EH (cell line): ENCODE measurements at places on chromosomes 12 and 14.

DNA sequence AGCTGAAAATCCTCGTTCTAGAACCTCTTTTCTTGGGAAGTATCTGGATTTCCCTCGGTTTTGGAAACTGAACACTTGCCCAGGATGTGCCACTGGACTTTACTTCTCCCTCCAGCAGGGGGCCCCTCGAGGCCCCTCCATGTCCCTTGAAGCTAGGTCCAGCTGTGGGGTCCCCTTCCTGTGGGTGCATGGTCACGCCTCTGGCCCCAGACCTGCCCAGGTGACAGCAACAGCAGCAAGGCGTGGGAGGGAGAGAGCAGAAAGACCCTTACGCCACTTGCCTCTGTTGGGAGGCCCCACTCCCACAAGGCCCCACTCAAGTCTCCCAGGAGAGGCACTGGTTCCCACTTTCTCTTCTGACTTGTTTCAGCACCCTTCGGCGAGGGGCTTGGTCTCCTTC lies 3.1 kb downstream of the SLC25A29 start:
- DNase-seq, result peak; percentile 43

GRCh38 chr12:53869500-53869899 lies 69.1 kb upstream of the HOXC13 start:
- DNase-seq, result peak; percentile 7

GRCh38 chr14:34785223-34786006 lies 71.0 kb upstream of the CFL2 start:
- no peak for DNase-seq

- DNase-seq, result no peak
Observed at GRCh38 chr14:81295958-81296923, 75.5 kb upstream of the GTF2A1 start.

- DNase-seq, result no peak
Observed at GRCh38 chr12:105240228-105240627, 4.3 kb upstream of the APPL2 start.

DNA sequence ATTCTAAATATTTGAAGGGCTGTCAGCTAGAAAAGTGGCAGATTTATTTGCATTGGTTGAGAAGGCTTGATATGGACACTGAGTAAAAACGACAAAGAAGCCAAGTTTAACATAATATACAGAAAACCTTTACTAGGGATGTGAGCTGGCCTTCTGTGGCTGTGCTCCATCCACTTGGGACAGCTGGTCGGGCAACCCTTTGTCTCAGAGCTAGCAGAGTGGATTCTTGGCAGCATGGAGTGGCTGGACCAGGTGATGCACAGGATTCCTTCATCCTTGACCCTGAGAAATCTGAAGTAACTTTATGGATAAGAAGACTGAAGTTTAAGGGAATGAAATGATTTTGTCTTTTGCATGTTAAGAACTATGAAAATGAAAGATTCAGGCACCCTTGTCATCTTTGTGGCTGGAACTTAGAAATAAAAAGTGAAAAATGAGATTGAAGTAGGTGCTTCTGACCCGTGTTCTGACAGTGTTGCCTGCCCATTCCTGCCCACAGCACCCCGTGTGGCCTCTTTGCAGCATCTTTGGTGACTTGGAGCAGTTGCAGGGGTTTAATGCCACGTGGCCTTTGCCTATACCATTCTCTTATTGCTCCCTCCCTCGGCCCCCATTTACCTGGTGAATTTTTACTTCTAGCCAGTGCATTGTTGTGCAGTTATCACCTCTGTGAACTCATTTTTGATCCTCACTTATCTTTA lies 32.6 kb downstream of the PELI2 start:
- DNase-seq, result no peak

- no peak for DNase-seq
Observed at GRCh38 chr12:3888659-3889058, 15.5 kb upstream of the PARP11 start.

GRCh38 chr12:80045594-80045993 lies 53.7 kb upstream of the OTOGL start:
- peak; percentile 87 for DNase-seq

GRCh38 chr12:2282318-2282717 lies 229.5 kb downstream of the CACNA1C start:
- peak; percentile 49 for DNase-seq

GRCh38 chr14:75064205-75064567 lies 362 bp upstream of the ACYP1 start:
- DNase-seq, result no peak
